Activated T-cell treated with anti-CD3 and anti-CD28 coated beads for 48 hours (primary cell): ENCODE measurements at places on chromosomes 13 and 19.
A peak's percentile ranks its signal among the peaks of the same experiment; 100 is the strongest.

GRCh38 chr13:30792285-30793000, 57.1 kb downstream of the ALOX5AP start:
- no peak for DNase-seq

- DNase-seq = peak; percentile 14
Measured at GRCh38 chr19:39236527-39236926, 8.3 kb downstream of the IFNL3 start.

- DNase-seq = no peak
Measured at GRCh38 chr19:814152-815078, 7.3 kb downstream of the PLPPR3 start.

DNA sequence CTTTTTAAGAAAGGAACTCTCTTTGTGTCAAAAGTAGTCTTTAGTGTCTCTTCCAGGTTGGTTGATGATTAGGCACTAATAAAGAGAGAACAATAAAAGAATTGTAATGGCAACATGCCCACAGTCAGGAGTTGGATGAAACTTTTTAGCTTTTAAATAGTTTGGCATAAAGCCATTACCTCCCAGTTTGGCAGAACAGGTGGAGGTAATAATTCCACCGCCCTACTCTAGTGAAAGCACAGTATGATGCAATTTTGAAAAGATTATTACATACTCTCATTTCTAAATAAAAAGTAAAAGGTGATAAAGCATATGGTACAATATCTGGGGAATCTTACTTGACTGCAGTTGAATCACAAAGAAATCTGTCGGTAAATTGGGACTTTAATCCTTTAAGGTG, 497.6 kb downstream of the SUCLA2 start:
- DNase-seq = no peak

GRCh38 chr13:112722433-112723263, 32.8 kb downstream of the ATP11A start:
- DNase-seq = no peak

GRCh38 chr13:25898991-25899390, 152.8 kb downstream of the SHISA2 start:
- DNase-seq = no peak

GRCh38 chr13:27622102-27622820, 569 bp downstream of the POLR1D start:
- no peak for DNase-seq
